Activated naive CD8-positive, alpha-beta T cell treated with anti-CD3 and anti-CD28 coated beads for 36 hours (primary cell): ENCODE measurements at places on chromosomes 6 and 20. TPM values are rescaled to one million over a fixed set of nuclear protein-coding genes. Genes with fewer than 3 reads are reported as not detected.

Gene OR2J3
- total RNA-seq, result not detected

Gene KIFC1
- 76.9 TPM for total RNA-seq

Gene MUC21
- not detected for total RNA-seq

Gene FAM217A
- not detected for total RNA-seq

Gene HLA-G
- total RNA-seq, result 1.4 TPM

Gene GSTA4
- total RNA-seq, result 8.5 TPM

Gene DYNLT2
- total RNA-seq, result 2.0 TPM

- no peak for DNase-seq
- H3K4me3 ChIP-seq, result no peak overlapping the region
- H3K4me1 ChIP-seq, result no peaks in the 10 kb centered on the region
- H3K27me3 ChIP-seq, result peaks cover 16% of the 10 kb centered on the region
- H3K27ac ChIP-seq, result no peak overlapping the region
These were observed 32.4 kb downstream of the COL9A1 start for GRCh38 chr6:70270287-70271005.

DNA sequence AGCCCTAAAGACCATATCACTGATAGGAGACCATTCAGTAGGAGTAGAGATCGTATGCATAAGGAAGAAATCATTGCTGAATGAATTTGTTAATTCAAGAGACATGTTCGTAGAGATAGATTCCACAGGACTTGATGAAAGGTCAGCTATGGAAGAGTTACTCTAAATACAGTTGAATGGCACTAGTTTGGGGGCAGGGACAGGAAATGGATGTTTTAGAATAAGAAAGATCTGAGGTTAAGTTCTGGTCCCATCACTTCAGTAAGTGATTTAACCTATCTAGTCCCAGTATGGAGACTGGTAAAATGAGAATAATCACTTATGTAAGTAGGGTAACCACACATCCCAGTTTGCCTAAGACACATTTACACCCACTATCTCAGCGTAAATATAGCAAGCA, 2.9 kb upstream of the BFSP1 start:
- peaks cover 41% of the 10 kb centered on the region for H3K27me3 ChIP-seq
- H3K27ac ChIP-seq, result no peak overlapping the region
- DNase-seq, result no peak
- no peak overlapping the region for H3K4me3 ChIP-seq
- no peaks in the 10 kb centered on the region for H3K36me3 ChIP-seq

DNA sequence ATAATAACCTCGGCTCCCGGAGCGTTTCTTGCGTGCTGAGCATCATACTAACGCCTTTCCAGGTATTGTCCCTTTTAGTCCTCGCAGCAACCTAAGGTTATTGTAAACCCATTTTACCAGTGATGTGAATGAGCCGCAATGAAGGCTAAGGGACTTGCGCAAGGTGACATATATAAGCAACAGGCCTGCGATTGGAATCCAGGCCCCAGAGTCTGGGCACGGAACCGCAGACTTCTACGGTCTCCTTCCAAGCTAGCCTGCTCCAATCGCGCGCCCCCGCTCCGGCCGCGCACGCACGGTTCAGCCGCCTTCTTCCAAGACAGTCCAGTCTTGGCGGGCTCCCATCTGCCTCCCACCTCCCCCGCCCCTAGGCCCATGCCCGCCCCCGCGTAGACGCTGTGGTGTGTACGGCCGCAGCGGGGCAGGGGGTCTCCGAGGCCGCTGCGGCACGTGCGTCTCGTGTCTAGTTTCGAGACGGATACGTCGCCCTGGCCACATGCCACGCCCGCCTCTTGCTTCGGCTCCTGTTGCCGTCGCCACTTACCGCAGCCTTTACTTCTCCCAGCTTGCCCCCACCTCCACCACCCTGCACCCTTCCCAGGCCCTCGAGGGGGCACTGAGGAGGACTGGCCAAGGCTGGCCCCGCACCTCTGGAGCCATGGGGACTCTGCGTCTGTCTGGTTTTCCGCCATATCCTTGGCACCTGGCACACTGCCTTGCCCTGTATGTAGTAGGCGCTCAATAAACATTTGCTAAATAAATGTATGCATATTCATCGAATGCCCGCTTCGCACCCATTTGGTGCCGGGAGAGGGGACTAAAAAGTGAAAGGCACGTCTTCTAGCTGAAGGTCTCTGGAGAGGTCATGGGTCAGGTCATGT, 855 bp upstream of the GFOD1 start:
- H3K36me3 ChIP-seq, result peaks cover 13% of the 10 kb centered on the region
- peak; percentile 47 for DNase-seq
- peak overlapping the region; percentile 76 for H3K27ac ChIP-seq
- peak overlapping the region; percentile 79 for H3K4me3 ChIP-seq

- no peak overlapping the region for H3K27ac ChIP-seq
- no peak overlapping the region for H3K4me3 ChIP-seq
- H3K27me3 ChIP-seq, result peaks cover 3% of the 10 kb centered on the region
- no peak for DNase-seq
These were observed 44.9 kb downstream of the TNFRSF21 start for GRCh38 chr6:47264775-47265184.

DNA sequence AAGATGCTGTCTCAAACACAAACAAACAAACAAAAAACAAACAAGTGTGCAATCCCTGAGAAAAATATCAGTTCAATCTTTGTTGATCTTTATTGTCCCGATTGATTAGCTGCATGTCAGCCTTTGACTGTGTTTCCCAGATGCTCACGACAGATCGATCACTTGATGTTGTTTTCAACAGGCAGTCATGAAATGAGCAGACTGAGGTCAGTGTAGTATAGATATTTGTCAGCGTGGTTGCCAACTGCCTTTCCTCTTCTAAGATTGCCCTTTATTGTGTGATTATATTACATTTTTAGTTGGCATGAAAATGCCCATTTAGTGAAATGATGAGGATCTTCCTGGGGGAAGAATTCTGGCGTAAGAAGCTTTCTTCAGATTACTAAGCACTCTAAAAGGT, 25.6 kb downstream of the UTRN start:
- peak; percentile 24 for DNase-seq
- H3K4me3 ChIP-seq, result no peak overlapping the region
- no peaks in the 10 kb centered on the region for H3K27me3 ChIP-seq
- H3K36me3 ChIP-seq, result no peaks in the 10 kb centered on the region

- H3K4me3 ChIP-seq, result peak overlapping the region; percentile 67
- peaks cover 23% of the 10 kb centered on the region for H3K36me3 ChIP-seq
- peaks cover 28% of the 10 kb centered on the region for H3K4me1 ChIP-seq
- no peaks in the 10 kb centered on the region for H3K27me3 ChIP-seq
- peak overlapping the region; percentile 54 for H3K27ac ChIP-seq
- no peak for DNase-seq
These were observed 1.5 kb downstream of the EPM2A start for GRCh38 chr6:145733810-145734209.

DNA sequence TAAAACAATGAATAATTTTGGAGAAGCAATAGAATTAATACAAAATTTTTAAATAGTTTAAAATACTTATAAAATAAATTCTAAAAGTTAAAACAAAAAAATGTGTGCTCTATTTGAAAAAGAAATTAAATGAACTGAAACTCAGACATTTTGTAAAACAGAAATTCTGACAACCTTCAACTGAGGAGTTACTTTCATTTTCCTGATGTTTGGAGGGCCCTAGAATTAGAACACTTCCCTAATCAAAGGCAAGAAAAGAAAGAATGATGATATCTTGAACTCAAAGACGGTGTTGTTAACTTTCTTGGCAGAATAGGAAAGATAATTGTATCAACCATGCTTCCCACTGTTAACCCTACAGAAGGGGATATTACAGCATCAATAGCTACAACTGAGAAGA, 27.9 kb downstream of the SNX14 start:
- peak overlapping the region; percentile 43 for H3K27ac ChIP-seq
- no peak for DNase-seq
- peaks cover 19% of the 10 kb centered on the region for H3K4me1 ChIP-seq
- no peak overlapping the region for H3K4me3 ChIP-seq
- no peaks in the 10 kb centered on the region for H3K27me3 ChIP-seq

GRCh38 chr6:113719545-113719944, 137.6 kb upstream of the MARCKS start:
- no peak overlapping the region for H3K27ac ChIP-seq
- DNase-seq, result no peak
- no peak overlapping the region for H3K4me3 ChIP-seq
- peaks cover 26% of the 10 kb centered on the region for H3K27me3 ChIP-seq
- no peaks in the 10 kb centered on the region for H3K4me1 ChIP-seq

- H3K36me3 ChIP-seq, result no peaks in the 10 kb centered on the region
- peaks cover 5% of the 10 kb centered on the region for H3K27me3 ChIP-seq
- no peak for DNase-seq
- no peaks in the 10 kb centered on the region for H3K4me1 ChIP-seq
These were observed 479.4 kb upstream of the SLC35B3 start for GRCh38 chr6:8914700-8915099.

DNA sequence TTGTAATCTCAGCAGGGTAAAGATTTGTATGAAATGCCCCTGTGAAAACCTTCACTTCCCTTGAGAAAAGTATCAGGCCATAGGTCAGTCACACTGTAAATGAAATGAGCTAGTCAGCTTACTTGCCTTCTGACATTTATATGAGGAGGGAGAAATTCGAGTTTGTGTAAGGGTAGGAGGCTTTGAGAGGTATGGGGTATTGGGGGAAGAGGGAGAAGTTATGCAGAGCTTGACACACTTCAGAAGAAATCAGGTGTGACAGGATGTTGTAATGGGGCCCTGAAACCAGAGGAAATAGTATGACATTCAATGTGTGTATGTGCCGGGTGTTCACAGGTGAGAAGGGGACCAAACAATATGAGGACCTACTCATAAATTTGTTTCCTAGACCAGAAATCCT, 64.2 kb upstream of the CCN6 start:
- H3K27me3 ChIP-seq, result no peaks in the 10 kb centered on the region
- DNase-seq, result no peak
- H3K4me3 ChIP-seq, result peak overlapping the region; percentile 35

- peak; percentile 10 for DNase-seq
- H3K36me3 ChIP-seq, result no peaks in the 10 kb centered on the region
- H3K4me3 ChIP-seq, result no peak overlapping the region
- H3K27me3 ChIP-seq, result no peaks in the 10 kb centered on the region
These were observed 528.9 kb downstream of the MAFB start for GRCh38 chr20:40160097-40160550.

DNA sequence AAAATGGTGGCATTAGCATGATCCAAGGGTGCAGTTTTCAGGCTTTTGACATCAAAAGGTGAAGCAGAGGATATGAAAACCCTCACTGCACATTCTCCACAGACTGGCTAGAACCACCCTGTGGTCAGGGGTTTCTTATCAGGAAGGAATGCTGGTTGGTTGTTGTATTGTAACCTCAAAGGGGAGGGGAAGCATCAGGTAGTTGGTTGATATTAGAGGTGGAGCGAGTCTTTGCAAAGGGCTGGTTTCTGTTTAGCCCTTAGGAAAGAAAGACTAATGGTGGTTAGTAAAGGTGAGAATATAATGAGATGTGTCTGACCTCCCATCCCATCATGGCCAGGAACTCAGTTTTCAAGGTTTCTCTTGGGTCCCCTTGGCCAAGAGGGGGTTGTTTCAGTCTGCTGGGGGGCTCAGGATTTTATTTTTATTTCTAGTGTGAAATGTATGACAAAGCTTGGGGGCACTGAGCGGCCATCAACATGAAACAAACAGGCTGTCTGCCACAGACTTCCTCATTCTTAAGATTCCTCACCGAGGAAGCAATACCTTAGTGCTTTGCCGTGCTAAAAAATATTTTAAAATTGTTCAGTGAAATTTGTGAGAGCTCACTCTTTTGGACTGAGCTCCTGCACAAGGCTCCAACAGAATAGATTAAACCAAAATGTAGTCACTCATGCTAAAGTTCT, 47.5 kb upstream of the PROKR2 start:
- no peak overlapping the region for H3K27ac ChIP-seq
- no peak overlapping the region for H3K4me3 ChIP-seq
- H3K4me1 ChIP-seq, result peaks cover 3% of the 10 kb centered on the region

DNA sequence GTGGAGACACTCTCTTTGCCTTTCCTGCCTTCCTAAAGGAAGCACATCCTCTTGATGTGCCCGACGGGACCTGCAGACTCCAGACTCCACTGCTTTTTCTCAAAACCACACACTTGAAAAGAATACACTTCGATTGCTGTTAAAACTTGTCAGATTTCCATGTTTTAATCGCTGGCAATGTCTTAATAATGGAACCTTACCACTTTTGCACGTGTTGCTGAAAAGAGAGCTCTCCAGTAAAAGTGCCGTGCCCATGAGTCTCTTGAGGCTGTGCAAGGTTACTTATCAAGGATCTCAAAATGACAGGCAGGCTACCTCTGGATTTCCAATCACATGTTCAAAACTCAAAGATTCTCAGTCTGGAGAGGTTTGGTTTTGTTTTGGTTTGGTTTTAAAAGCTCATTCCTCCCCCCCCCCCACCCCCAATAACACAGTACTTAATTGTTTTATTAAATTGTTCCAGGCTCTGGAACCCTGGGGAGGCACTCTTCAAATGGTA, 12.0 kb upstream of the TFAP2A start:
- H3K27me3 ChIP-seq, result peaks cover 82% of the 10 kb centered on the region
- no peak overlapping the region for H3K27ac ChIP-seq
- no peaks in the 10 kb centered on the region for H3K36me3 ChIP-seq
- H3K4me3 ChIP-seq, result peak overlapping the region; percentile 48

DNA sequence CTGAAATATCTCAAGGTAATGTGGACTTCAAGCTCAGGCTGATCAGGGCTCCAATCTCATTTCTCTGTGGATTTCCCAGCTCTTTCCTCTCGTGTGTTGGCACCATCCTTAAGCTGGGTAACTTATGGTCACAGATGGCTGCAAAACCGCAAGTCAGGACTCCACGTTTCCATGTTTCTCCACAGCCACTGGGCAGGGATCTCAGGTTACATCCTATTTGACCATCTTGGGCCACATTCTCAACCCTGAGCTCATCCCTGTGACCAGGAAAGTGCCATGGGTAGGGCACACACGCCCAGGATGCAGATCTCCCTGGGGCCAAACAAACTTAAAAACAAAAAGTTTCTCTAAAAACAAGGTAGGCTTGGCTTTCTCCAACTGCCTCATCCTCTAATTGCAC, 15.4 kb downstream of the RPS6KA2 start:
- H3K27me3 ChIP-seq, result no peaks in the 10 kb centered on the region
- H3K4me3 ChIP-seq, result no peak overlapping the region
- DNase-seq, result no peak
- H3K4me1 ChIP-seq, result no peaks in the 10 kb centered on the region

- DNase-seq, result no peak
- no peak overlapping the region for H3K4me3 ChIP-seq
- H3K4me1 ChIP-seq, result no peaks in the 10 kb centered on the region
- no peak overlapping the region for H3K27ac ChIP-seq
- no peaks in the 10 kb centered on the region for H3K27me3 ChIP-seq
- H3K36me3 ChIP-seq, result no peaks in the 10 kb centered on the region
These were observed 167.1 kb downstream of the SMOC2 start for GRCh38 chr6:168608113-168608400.

DNA sequence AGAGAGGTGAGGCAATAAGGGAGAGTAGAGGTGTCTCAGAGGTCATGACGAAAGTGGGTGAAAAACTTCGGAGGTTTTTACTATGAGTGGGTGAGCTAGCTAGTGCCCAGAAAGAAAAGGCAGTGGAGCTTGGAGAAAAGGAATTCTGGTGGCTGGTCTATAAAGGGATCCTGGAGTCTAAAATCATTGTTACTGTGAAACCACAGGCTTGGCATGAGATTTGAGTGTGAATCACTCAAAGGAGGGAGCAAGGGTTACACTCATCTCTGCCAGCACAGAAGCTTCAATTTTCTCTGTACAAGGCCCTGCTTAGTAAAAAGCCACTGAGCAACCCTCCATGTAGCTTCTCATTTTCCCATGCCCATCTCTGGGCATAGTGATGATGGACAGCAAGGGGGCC, 47.5 kb downstream of the CD83 start:
- peaks cover 5% of the 10 kb centered on the region for H3K27me3 ChIP-seq
- no peaks in the 10 kb centered on the region for H3K4me1 ChIP-seq
- no peak overlapping the region for H3K27ac ChIP-seq
- no peak overlapping the region for H3K4me3 ChIP-seq
- DNase-seq, result no peak

- peaks cover 68% of the 10 kb centered on the region for H3K4me1 ChIP-seq
- H3K36me3 ChIP-seq, result peaks cover 1% of the 10 kb centered on the region
- peak overlapping the region; percentile 89 for H3K27ac ChIP-seq
- peak; percentile 33 for DNase-seq
- H3K27me3 ChIP-seq, result no peaks in the 10 kb centered on the region
- peak overlapping the region; percentile 80 for H3K4me3 ChIP-seq
These were observed 116.7 kb downstream of the JPH2 start for GRCh38 chr20:44070139-44070900.
